ENCODE measurements at places on chromosomes 3 and 15.
A peak's percentile ranks its signal among the peaks of the same experiment; 100 is the strongest.

DNA sequence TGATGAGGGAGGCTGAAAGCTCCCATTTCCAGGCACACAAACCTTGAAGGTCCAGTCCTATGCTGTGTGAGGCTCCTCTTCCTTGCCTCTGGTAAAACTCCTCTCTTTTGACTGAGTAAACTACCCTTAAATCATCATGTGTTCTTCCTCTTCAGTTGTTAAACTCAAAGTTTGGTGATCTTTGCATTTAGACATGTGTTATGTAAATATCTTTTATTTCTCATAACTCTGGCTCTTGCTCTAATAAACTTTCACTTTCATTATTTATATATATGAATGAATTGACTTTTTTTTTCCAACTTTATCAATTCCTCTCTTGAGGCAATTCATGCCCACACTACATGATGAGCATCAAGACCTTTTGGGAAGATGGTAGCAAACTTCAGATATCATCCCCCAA lies 26.6 kb downstream of the SUCNR1 start:
- no peak for DNase-seq

DNA sequence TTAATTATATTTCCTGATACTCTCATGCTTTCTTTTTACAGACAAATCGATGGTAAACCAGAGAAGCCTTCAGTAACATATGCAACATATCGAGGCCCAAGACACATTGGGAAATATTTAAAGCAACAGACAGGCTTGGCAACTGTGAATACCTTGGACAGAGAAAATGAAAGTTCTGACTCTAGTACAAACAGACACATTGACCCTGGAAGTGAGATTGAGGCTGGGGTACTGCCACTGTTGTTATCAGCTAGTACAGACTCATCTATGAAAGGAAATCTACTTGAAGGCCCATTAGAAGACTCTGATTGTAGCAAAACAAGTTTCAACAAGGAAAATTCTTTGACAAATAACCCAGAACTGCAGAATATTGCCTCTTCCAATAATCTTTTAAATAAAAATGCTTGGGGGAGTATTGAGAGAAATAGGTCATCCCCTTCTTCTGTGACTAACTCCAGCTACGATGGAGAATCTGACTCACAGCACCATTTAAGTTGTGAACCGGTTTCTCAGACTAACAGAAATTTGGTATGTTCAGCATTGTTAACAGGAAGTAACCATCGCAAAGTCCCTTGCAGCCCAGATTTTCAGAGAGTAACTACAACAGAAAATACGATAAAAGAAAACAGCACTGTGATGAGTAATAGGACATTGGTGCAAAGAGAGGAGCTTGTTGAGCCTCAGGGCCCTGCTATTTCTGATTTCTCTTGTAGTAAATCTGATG lies 50.2 kb downstream of the CRYBG3 start:
- no peak for DNase-seq

- no peak for DNase-seq
Observed at GRCh38 chr15:48754011-48754410, 56.9 kb downstream of the CEP152 start.

DNA sequence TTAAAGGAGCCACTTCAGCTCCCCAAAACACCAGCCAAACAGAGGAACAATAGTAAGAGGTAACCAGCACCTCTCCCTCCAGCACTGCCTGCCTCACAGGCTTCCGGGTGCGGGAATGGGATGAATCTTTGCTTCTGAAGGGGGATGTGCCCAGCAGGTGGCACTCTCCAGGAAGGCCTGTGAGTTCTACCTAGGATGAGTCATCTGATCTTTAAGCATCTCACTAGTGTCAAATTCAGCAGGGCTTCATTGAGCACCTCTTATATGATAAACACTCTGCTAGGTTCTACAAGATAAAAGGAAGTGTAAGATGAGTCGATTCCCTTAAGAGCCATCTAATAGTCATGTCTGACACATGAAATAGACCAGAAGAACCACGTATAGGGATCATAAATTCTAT lies 237.4 kb upstream of the UMPS start:
- no peak for DNase-seq

- no peak for DNase-seq
Observed at GRCh38 chr15:45377609-45378148, 665 bp downstream of the GATM start.

DNA sequence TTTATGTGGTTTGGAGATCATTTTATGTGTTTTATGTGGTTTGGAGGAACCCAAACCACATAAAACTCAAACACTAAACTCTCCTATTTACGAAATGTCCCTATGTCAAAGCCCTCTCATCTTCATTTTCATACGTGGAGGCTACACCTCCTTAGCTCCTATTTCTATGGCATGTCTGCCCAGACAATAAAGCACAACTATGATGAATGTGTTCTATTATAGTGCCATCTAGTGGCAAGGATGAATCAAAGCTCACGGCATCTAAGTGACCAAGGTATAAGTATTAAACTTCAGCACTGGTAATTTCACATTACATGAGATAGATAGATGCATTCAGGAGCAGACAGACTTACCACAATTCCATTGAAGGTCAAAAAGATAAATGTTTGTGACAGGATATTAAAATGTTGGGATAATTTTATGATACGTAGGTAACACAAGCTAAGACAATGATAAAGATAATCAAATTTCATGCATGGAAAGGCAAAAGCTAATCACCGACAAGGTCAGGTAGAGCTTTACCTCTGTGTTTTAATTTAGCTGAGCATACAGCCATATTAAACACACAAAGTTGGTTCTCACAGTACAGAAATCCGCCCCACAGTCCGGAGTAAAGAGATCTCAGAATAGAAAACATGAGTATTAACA lies 130.6 kb upstream of the FHIT start:
- no peak for DNase-seq

DNA sequence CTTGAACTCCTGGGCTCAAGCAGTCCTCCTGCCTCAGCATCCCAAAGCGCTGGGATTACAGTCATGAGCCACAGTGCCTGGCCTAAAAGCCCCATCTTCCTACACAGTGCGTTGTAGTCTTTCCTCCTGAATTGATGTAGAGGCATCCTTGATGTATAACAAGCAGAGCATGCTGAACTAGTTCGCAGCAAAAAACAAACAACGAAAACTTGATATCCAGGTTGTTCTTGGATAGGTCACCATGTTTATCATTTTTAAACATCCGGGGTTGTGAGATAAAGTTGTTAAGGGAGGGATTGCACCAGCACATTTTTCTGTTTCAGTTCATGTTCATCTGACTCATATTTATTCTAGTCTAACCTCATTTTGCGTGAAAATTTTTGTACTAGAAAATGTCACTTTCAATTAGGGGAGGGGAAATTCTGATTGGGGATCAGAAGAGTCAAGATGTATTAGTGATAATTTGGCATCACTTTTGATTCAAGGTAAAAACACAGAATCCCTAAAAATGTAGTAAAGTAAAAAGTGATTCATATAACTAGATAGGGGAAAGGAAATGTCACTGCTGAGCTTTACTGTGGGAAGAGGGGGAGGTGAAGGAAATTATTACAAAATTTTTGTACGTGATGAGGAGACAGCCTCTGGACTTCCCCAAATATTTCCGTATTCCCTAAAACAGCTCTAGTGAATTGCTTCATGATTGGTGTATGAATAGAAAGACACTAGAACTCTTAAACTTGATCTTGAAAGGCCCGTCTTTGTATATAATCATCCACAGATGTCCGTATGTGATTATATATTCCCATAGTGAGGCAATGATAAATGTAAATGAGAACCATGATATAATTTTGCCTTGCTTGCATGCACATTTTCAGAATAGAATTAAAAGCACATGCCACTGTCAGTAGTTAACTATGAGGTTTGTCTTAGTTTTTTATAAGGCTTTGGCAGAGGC lies 22.9 kb downstream of the RAB8B start:
- no peak for DNase-seq

- DNase-seq, result no peak
Observed at GRCh38 chr3:146050691-146051090, 110.3 kb downstream of the PLOD2 start.

- DNase-seq, result no peak
Observed at GRCh38 chr15:22887157-22887951, 48.9 kb downstream of the NIPA2 start.

GRCh38 chr3:122351612-122352011 lies 26.6 kb downstream of the CSTA start:
- DNase-seq, result no peak

DNA sequence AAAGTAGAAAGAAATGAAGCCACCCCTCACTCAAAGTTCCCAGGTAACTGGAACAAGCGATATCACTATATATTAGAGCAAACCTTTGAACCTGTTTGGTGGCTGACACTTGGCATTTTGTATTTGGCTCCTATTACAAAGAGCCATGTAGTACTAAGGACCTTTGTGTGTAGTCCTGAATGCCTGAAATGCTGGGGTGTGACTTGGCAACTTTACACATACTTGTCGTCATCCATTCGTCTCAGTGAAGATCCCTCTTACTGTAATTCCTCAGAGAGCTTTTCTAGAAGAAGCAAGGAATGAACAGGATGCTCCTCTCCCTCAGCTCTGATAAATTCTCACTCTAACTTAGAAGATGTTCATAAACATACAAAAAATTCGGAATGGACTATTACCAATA lies 216.1 kb upstream of the CDIN1 start:
- no peak for DNase-seq

GRCh38 chr3:193589616-193590015 lies 3.4 kb upstream of the OPA1 start:
- DNase-seq, result no peak

DNA sequence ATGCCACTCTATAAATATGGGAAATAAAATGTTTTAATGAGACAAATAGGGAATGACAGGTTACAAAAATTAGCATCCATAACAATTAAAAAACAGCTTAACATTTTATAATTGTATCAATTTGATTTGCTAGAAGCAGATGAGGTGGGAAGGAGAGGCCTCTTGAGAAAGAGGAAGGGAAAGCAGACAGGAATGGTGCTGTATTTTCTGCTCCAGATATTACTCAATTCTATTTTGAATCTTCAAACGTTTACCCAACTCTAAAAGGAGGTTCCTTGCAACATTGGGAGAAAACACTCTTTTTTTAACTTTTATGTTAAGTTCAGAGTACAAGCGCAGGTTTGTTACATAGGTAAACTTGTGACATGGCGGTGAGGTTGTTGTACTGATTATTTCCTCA lies 44.9 kb upstream of the ALDH1A3 start:
- DNase-seq, result no peak

GRCh38 chr15:55256281-55257011 lies 33.2 kb downstream of the RAB27A start:
- no peak for DNase-seq

- peak; percentile 51 for DNase-seq
Observed at GRCh38 chr3:3196148-3196861, 16.8 kb upstream of the CRBN start.

- DNase-seq, result no peak
Observed at GRCh38 chr15:59165726-59166125, 40.9 kb upstream of the LDHAL6B start.

DNA sequence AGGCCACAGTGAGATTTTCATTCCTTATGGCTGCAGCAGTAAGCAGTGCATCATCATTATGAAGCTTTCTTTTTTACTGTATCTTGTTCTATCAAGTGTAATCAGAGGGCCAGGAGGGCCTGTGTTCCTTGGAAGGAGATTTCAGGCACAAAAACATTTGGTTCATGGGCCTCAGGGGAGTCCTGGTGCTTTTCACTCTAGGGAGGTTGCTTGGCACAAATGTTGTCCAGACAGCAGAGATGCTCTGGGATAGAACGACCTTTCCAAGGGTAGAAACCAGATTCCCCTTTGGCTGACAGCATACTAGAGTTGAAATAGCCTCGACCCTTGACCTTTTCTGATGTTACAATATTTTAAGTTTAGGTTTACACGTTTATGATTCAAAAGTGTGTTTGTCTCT lies 95.3 kb upstream of the CLSTN2 start:
- no peak for DNase-seq

DNA sequence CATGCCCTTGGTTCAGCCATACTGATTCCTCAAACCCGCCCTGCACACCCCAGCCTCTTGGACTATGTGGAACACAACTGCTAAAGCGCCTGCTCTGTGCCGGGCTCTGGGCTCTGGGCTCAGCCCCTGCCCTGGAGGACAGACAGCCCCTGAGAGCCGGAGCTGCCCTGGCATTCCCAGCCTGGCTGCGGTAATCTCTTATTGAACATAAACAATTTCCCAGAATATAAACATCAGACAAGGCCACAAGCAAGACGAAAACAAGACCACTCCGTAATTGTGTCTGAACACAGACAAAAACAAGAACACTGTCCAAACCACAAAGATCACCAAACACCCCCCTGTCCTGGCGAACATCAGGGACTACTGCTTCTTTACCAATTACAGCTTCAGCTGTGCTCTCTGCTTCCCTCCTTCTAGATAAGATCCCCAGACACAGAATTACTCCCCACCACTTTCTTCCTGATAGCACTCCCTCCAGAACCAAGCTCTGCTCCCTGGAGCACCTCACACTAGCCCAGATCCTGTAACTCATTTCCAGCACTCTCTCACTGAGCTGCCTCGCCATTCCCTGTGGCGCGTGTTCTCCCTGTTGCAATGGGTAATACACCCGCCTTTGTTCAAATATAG lies 57.1 kb upstream of the TLE3 start:
- no peak for DNase-seq

DNA sequence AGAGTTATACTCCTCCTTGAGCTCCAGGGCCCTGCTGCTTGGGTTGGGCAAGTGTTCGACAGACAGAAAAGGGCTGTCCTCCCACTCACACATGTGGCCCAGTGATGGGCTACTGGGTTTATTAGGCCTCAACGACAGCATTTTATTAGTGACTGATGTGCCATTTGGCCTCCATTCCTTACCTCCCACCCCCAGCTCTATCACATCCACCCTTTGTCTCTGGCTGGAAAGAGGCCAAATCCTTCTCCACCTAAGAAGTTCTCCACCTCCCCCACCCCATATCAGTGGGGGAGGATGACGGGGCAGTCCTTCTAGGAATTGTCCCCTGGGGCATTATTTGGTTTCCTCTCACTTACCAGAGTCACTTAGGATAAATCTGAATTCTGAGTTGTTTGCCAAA lies 57.1 kb upstream of the WNT5A start:
- no peak for DNase-seq

DNA sequence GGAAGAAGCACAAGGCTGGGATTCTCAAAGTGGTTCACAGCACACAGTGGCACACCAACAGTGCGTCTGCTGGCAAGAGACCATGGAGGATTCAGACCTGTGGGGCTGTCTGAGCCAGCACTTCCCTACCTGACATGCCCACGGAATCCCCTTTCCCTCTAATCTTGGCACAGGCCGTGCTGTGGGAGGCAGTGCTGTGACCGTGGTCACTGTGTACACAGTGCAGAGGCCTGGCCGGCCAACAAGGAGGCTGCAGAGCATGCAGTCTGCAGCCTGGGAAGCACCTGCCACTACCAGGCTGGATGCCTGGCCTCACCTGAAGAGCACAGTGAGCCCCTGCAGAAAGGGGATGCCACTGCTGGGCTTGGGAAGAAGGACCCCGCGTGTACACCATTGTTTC lies 301.0 kb upstream of the LYSMD4 start:
- no peak for DNase-seq

GRCh38 chr3:40432793-40433192 lies 24.3 kb upstream of the RPL14 start:
- no peak for DNase-seq

DNA sequence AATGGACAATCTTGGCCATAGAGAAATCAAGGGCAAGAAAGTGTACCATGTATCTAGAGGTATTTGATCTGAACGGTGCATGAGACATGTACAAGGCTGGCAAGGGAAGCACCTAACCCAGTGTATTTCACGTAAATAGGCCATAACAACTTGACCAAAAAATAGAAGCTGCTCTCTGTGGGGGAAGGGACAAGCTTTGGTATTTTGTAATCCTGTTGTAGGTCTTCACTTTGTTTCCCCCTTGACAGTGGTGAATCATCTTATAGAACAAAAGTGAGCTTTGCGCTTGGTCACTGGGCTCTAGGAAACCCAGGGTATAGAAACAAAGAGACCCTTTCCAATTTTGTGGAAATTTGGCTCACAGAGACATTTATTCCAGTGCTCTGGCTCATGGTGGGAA lies 21.0 kb downstream of the LARS2 start:
- DNase-seq, result no peak

Measured in neural crest cell (in vitro differentiated cells).